Activated CD8-positive, alpha-beta memory T cell treated with anti-CD3 and anti-CD28 coated beads, Interleukin-2, amount 50 U/mL, for 4 hours (primary cell): ENCODE measurements at places on chromosomes 7 and 10.

DNA sequence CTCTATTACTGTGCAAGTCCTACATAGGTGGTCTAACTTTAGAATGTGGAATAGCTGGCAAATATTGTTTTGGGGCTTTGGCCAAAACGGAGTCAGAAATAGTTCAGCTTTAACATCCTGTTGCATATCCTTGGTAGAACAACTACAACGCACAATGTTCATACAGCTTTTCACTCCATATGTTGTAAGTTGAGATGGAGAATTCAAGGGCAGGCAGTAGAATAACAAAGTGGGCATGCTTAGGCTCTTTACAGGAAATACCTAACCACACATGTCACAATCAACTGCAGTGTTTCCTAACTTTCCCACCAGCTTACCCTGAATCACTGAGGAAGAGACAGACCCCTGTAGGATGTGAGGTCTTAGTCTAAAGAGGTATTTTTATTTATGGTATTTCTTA is 122.3 kb downstream of the PPP1R3A start:
- DNase-seq = no peak

- DNase-seq = no peak
Measured at GRCh38 chr7:2643386-2644219, 11.8 kb downstream of the TTYH3 start.

- no peak for DNase-seq
Measured at GRCh38 chr7:70997261-70997660, 134.7 kb upstream of the GALNT17 start.

- DNase-seq = no peak
Measured at GRCh38 chr10:125222515-125223308, 62.3 kb upstream of the CTBP2 start.

GRCh38 chr7:114217026-114217806 is 197.4 kb upstream of the FOXP2 start:
- no peak for DNase-seq

- no peak for DNase-seq
Measured at GRCh38 chr10:93873420-93874115, 20.2 kb upstream of the SLC35G1 start.

DNA sequence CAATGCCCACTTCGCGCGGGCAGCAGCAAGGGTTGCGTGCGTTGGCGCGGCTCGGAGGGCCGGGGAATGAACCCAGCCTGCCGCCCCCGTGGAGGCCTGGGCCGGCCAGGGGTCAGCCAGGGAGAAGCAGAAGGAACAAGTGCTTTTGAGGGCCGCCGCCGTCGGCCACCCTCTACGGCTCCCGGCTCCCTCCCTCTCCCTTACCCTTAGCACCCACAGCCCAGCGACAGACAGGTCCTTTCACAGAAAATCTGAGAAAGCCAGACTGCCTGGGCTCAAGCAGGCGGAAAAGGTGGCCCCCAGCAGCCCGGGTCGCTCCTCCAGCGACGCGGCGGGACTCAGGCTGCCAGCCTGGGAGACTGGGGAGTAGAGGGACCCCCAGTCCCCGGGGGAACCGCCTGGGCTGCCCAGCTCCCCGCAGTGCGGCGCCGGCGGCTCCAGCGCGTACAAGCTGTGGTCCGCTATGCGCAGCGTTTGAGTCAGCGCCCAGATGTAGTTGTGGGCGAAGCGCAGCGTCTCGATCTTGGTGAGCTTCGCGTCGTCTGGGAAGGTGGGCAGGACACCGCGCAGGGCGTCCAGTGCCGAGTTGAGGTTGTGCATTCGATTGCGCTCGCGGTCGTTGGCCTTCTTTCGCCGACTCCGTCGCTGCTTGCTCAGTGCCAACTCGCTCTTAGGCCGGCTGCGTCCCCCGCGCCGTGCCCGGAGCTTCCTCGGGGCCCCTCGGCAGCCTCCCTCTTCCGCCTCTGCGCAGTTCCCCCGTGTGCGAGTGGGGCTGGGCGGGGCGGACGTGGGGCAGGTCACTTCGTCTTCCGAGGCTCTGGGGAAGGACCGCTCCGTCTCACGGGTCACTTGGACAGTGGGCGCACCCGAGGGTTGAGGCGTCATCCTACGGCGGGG is 815 bp downstream of the NEUROG3 start:
- DNase-seq = peak; percentile 27

DNA sequence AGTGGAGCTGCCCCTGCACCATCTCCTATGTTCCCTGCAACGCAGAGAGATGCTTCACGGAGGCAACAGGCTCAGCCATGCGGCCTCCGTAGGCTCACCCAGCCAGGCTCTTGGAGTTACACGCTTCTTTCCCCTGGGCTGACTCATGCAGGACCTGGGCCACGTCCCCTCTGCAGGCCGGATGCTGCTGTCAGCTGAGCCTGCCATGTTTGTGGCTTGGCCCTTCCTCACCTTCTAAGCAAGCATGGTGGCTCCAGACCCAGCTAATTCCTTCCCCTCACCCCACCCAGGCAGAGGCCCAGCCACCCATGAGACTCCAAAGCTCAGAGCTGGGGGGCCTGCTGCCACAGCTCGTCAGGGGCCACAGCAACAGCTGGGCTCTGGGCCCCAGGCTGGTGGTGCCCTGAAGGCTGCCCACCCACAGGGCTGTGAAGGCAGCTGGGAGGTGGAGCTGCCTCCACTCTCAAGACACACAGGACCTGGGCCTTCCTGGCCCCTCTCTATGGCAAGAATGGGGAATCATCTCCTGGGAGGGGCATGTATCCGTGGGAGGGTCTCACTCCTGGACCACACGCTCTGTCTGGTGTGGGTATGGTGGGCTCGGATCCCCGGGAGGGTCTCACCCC is 219.6 kb downstream of the ELFN1 start:
- DNase-seq = no peak

DNA sequence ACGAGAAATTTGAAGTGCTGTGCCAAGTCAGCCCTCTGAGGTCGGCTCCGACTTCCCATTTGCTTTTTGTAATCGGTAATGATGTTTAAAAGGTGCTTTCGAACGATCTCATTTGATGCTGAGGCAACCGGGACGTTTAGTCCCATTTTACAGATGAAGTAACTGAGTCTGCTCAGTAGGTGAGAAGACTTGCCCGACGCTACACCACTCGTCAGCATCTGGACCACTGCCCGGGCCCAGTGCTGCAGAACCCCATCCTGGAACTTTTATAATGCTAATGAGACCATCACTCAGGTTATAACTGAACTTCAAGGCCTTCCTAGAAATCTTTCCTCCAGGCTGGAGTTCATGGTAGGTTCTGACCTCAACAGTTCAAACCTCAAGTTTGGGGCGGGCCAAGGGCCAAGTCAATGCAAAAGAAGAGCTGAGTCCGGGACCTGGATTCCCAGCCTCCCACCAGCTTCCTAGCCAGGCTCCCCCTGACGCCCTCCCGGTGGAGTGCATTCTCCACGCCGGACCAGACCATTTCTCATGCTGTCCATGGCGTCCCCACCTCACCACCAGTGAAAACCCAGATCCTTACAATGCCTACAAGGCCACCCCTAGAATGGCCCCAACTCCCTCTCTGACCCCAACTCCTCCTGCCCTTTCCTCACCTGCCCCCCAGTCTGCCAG is 699 bp upstream of the PDLIM1 start:
- DNase-seq = no peak

DNA sequence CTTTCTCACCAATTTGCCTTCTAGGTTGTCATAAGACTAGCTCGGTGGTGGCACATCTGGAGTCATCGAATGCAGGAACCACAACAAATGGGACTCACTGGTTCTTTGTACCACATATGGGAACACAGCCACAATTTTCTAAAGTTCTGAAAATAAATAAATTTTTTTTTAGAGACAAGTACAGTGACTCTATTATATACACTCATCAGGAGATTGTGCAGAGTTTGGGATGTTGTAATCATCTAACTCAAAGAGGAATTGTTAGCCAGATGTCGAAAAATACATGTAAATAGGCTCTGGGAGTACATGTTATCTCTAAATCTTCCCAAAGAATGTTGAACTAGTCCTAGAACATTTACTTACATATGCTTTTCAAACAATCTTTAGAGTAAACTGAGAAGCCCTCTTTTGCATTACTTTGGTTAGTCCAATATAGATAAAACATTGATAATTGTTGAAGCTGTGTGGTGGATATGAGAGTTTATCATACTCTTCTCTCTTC is 19.6 kb upstream of the SEPTIN7 start:
- DNase-seq = no peak

DNA sequence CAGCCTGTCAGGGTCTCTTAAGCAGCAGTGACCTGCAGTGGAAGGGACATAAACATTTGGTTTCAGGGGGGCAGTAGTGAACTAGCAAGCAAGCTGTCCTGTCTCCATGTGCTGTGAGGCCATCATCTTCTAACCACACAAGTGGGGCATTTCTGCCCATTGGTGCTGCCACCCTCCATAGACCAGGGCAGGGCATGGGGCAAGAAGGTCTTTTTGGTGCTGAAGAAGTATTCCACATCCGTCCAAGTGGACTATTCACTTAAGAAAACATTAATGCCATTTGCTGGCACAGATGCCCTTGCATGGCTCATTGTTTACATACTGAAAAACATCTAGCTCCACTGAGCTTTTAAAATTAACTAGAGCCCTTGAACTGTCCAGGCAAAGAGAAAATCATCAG is 35.8 kb downstream of the ALOX5 start:
- DNase-seq = no peak

DNA sequence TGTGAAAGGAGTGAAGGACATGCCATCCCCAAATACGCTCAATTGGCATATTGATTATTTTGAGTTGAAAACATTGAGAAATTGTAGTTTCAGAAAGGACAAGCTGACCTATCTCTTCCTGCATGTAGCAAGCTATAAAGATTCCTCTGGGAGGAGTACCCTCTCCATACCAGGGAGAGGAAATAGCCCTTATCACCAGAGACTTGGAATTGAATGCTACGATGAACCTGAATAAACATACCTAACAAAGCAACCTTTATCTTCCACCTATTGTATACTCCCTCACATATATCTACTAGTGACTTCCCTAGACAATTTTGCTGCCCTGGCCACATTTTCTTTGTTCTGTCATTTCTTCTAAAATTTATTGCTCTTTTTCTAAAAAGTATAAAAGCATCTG is 150.2 kb upstream of the EEPD1 start:
- no peak for DNase-seq

GRCh38 chr7:94687076-94687475 is 31.1 kb upstream of the SGCE start:
- DNase-seq = no peak

DNA sequence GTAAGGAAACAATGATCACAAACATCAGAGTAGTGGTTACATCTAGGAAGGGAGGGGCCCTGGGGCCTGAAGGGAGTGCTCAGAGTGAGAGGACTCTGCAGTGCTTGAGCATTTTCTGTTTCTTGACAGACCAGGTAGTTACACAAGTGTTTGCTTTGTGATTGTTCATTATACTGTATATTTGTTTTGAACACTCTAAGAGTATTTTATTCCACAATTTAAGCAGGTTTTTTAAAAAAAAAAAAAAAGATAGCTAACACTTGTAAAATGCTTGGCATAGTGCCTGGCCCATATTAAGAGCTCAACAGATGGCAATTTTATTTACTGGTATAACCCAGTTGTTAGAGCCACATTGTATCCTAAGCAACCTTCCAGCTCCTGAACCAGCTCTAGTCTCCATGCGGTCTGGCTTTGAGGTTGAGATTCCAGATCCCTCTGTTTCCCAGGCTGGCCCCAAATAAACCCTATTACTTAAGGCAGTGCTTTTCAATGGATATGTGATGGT is 20.1 kb upstream of the ATXN7L1 start:
- DNase-seq = no peak

- no peak for DNase-seq
Measured at GRCh38 chr10:91517394-91517793, 107.2 kb downstream of the HECTD2 start.

DNA sequence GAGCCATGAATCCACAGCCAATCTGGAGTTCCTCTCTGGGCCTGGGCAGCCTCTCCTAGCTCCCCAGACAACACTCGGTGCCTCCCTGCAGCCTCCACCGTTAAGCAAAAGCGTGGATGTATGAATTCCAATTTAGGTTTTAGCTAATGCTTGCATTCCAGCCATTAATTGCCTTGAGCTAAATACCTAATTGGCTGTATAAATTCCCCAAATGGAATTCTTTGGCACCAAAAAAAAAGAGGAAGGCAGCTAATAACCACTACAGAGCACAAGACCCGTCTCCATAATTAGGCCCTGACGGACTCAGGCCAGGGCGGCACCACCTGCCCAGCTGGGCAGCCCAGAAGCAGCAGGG is 140.5 kb downstream of the PTPRN2 start:
- DNase-seq = no peak

- DNase-seq = no peak
Measured at GRCh38 chr7:6709808-6710207, 3.1 kb upstream of the ZNF12 start.

- no peak for DNase-seq
Measured at GRCh38 chr7:32347244-32347828, 142.8 kb downstream of the LSM5 start.

GRCh38 chr7:2711895-2712675 is 24.1 kb downstream of the AMZ1 start:
- DNase-seq = no peak

GRCh38 chr10:100896876-100897461 is 15.8 kb upstream of the SLF2 start:
- DNase-seq = no peak

DNA sequence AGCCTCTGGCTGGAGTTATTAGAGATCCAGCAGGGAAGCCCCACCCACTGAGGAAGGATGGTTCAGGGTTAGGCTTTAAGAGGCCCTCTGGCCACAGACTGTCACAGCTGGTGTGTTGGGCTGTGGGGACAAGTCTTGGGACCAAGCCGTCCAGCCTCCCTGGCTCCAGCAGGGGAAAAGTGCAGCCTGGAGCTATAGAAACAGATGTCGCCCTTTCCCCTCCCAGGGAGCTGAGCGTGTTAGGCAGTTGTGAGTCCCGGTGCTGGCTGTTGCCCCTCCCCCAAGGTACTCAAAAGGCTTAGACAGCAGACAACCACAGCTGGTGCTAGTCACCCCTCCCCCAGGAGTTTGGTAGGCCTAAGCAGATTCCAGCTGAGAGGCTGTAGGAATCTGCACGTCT is 143.4 kb downstream of the TMEM168 start:
- no peak for DNase-seq

GRCh38 chr7:100836812-100837098 is 9.4 kb upstream of the EPHB4 start:
- DNase-seq = no peak

GRCh38 chr10:514137-514671 is 175.3 kb downstream of the DIP2C start:
- no peak for DNase-seq

DNA sequence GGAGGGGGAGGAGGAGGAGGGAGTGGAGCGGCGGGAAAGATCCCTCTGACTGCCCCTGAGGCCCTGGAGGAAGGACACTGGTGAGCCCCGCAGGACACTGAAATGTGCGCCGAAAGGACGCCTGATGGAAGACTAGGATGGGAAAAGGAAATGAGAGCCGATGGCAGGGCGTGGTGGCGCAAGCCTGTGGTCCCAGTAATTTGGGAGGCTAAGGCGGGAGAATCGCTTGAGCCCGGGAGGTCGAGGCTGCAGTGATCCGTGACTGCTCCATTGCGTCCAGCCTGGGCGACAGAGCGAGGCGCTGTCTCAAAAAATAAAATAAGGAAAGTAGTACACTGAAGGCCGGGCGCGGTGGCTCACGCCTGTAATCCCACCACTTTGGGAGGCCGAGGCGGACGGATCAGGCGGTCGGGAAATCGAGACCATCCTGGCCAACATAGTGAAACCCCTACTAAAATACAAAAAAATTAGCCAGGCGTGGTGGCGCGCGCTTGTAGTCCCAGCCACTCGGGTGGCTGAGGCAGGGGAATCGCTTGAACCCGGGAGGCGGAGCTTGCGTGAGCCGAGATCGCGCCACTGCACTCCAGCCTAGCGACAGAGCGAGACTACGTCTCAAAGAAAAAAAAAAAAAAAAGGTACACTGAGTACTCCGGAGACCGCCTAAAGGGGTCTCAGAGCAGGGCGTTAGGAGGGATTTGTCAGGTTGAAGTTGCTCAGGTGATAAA is 561 bp upstream of the HNRNPF start:
- DNase-seq = peak; percentile 62
